ENCODE measurements at places on chromosomes 5 and 9. TPM values are rescaled to one million over a fixed set of nuclear protein-coding genes. Genes with fewer than 3 reads are reported as not detected.

DNA sequence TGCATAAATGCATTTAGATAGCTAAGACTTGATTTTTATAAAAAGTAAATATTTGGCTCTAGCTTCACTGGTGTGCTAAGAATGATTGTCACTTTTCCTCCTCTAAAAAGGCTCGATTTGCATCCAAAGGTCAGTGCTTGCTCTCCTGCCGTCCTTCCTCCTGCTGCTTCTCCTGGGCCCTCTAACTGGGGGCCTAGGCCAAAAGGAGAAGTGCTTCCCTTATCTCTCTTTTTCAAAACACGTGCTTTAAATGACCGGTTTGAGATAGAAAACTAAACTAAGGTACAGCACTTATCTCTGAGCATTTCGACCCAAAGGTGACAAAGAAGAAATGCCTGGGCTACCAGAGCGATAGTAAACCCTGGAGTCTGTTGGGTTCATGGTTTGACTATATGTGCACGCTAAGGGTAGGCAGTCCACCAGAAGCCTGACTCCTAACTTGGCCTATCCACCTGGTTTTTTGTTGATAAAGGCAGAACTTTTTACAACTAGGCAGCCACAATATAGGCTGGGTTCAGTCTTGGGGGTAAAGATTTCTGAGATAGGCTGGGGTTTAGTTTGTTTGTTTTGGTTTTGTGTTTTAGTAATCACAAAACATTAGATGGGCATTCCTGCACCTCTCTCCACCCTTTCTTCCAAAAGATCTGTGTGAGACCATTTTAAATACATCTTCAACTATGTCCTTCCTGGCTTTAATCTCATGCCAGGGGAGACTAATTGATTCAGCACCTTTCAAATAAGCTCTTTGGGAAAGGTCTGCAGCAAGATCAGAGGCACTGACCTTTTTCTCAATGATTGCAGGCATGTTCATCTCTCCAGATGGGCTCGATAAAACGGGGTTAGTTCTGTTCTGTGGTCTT is 3.8 kb downstream of the NR2F1-AS1 start:
- DNase-seq: no peak

DNA sequence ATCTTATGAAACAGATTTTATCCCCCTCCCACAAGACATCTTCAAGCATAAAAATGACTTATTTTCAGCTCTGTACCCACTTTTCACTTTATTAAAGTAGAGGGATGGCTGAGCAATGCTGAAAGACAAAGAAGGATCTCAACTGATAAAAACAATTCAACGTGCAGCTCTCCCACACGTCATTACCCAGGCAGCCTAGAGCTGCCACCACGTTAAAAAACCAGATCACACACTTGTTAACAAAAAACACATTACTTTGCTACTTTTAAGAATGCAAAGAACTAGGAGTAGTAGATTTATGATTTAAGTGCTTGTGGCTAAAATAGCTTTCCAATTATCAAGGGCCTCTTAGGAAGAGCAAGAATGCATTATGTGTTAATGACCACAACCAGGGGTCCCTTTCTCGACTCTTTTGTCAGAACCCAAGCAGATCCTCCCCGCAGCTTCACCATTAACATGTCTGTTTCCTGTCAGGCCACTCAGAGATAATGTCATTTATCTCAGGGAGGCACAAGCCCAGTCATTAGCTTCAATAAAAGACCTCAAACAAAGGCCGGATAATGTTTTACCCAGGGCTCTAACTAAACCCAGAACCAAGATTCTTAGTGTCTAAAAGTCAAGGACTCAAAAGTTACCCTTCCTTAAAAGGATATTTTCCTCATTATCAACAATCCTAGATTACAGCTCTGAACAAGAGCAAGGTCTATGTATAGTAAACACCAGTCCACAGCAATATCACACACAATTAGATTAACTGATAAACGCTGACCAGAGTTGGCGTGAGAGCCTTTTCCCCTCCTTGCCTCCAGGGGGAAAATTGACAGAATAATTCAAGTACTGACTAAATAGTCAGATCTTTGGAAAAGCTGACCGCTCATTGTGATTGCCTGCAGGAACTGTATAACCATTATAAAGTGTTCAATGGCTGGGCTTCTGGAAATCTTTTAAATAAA is 7.5 kb downstream of the ZNF608 start:
- DNase-seq: no peak

- DNase-seq: no peak
Measured at GRCh38 chr9:11257992-11258391, 645.2 kb upstream of the PTPRD start.

GRCh38 chr9:1458503-1458902 is 408.3 kb downstream of the DMRT2 start:
- DNase-seq: no peak

DNA sequence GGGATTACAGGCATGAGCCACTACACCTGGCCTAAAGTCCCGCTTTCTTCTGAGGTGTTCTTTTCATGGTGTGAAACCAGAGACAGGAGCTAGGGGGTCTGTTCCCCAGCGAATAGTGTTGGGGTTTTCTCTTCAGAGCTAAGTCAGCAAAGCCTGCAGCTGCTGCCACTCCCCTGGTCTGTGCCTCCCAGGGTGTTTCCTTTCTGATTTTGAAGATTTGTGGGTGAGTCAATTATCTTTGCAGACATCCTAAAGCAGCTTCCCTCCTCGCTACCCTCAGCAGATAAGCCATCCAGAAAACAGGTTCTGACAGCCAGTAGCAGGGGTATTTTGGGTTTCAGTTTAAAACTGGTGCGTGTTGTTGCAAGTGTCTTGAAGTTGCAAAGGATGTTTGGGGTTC is 72.0 kb upstream of the IQGAP2 start:
- no peak for DNase-seq

GRCh38 chr5:150180241-150181026 is 9.4 kb upstream of the SLC6A7 start:
- DNase-seq: peak; percentile 89

- DNase-seq: no peak
Measured at GRCh38 chr5:146564007-146564762, 48.2 kb upstream of the GPR151 start.

- no peak for DNase-seq
Measured at GRCh38 chr5:171710451-171711024, 75.1 kb upstream of the SMIM23 start.

GRCh38 chr9:17401858-17402257 is 177.0 kb upstream of the SH3GL2 start:
- DNase-seq: no peak

GRCh38 chr9:135827301-135827700 is 80.0 kb downstream of the CAMSAP1 start:
- no peak for DNase-seq

- DNase-seq: no peak
Measured at GRCh38 chr9:116383936-116384335, 230.3 kb downstream of the PAPPA start.

DNA sequence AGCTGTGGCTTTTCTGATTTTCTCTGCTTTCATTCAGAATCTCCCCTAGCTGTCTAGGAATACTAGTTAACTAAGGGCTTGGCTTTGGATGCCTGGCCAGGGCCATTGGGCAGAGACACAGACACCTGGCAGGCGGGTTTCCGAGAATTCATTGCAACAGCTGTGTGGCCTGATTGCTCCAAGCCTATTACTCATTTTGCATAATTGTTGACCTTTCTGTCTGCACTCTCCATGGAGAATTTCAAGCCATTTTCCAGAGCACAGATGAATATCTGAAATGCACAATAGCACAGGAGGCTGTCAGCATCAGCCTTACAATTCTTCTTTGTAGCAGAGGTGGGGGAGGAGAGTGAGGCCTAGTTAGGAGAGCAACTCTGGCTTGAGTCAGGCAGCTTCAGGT is 310.5 kb downstream of the DMAC1 start:
- no peak for DNase-seq

DNA sequence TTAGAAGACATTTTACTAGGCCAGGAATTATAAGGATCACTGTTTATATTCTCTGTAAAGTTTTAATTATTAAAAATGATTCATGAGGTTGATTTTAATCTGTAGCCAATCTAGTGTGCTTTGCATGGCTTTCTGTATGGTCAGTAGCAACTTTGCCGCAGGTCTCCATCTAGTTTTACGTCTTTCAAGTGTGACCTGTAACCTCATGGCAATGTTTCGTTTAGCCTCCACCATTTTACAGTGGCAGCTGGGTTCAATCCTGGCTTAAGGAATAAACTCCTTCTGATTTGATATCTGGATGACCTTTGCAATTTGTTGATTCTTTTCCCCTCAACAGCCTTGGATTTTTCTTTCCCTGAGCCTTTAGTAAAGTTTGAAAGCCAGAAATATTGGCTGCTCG is 434.5 kb upstream of the CDH9 start:
- no peak for DNase-seq

- no peak for DNase-seq
Measured at GRCh38 chr5:68224509-68225187, 9.1 kb downstream of the PIK3R1 start.

DNA sequence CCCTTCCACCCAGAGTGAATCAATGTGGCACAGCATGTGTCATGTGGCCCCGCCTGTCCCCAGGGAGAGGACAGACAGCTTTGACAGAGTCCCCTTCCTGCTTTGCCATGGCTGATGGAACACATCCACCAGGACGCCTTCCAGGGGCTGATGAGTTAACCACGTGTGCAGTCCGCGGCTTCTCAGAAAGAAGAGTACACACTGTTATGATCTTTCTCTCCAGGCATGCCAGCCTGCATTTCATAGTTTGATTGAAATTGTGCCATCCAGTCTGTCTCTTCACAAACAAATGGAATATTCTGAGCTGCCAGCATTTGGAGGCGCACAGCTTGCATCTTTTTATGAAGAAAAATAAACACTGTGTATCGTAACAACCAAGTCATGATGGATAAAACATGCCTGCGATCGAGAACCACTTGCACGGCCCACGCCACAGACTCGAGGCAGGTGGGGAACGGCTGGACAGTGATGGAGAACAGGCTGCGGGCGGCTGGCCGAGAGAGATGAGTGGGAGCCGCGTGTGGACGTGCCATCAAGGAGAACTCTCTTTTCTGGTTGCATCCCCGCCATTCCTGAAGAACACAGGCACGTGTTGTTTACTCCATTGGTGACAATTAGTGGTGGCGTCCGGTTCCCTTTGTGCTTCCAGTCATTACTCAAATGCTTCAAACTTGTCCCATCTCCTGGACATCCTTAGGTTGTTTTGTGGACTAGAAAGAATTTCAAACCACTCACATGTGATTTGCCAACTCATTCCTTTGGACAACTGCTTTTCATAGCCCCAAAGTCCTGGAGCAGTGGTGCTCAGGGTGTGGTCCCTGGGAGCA is 220.2 kb downstream of the AGTPBP1 start:
- DNase-seq: peak; percentile 60

GRCh38 chr9:127248241-127248640 is 16.3 kb upstream of the GARNL3 start:
- no peak for DNase-seq

GRCh38 chr5:122300374-122300773 is 11.7 kb upstream of the SNCAIP start:
- no peak for DNase-seq

DNA sequence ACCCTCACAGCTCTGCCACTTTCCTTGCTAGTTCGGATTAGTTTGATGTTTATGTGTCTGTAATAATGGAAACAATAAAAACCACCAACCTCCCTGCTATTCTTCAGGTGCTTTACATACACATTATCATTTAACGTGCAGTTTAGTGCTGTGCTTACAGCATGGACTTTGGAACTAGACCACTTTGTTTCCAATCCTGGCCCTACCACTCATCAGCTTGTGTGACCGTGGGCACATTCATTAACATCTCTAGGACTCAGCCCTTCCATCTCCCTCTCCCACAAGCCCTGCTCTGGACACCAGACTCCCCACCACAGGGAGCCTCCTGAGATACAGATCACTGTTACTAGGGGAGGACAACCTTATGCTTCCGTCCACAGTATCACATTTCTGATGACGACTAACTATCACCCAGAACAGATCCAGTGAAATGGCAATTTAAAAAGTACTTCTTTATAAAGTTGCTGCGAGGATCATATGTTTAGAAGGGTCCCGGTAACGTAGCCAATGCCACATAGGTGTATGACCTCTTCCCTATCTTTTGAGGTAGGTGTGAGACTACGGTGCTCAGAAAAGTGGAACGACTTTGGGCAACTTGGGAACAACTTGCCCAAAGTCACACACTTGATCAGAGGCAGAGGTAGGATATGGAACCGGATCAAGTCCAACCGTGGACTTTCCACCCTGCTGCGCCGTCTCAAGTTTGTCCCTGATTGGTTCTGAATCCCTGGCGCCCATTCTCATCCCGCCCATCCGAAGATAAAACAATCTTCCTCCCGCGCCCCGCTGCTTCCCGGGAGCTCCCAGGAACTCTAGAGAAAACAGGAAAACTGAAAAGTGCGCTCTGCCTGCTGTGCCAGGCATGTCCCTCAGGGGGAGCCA is 132.4 kb upstream of the NIPBL start:
- DNase-seq: peak; percentile 30

GRCh38 chr9:109861499-109861898 is 81.5 kb downstream of the PALM2AKAP2 start:
- no peak for DNase-seq

- DNase-seq: no peak
Measured at GRCh38 chr9:88266416-88266815, 121.8 kb upstream of the SPIN1 start.

- DNase-seq: no peak
Measured at GRCh38 chr5:43601454-43602260, 1.3 kb upstream of the NNT start.

- no peak for DNase-seq
Measured at GRCh38 chr9:86649913-86650312, 295.7 kb upstream of the TUT7 start.

DNA sequence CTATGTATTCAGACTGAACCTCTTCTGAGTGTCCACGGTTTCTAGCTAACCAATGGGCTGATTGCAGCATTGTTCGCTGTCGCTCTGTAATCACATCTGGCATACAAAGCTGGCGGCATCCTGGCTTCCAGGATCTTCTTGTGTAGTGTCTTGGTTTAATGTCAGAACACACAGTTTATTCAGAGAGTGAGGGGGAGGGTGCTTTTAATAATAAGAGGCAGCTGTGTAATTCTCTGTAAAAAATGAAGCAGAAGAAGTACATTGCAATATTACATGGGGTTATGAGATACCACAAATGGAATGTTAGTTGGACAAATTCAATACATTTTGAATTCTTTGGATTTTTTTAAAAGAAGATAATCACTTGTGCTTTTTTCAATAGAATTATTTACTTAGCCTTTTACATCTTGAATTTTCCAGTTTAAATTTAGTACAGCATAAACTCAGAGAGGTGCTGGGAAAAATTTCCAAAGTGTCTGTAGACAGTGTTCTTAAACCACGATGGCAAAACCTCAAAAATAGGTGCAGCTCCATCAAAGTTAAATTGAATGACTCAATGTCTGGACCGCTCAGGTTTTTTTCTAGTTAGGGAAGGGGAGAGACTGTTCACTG is 206.0 kb downstream of the PCSK1 start:
- DNase-seq: no peak

Gene TMEM252
- total RNA-seq: not detected

Gene NFIL3
- total RNA-seq: 167 TPM

Gene CRB2
- not detected for total RNA-seq

Gene PPP3R2
- not detected for total RNA-seq

Gene C7
- total RNA-seq: 5.7 TPM

Gene SVEP1
- 10.3 TPM for total RNA-seq

Gene ANXA2R
- 1.5 TPM for total RNA-seq

Gene ACSL6
- 0.29 TPM for total RNA-seq

Gene ITGA1
- total RNA-seq: 8.9 TPM

Gene SLC34A1
- total RNA-seq: not detected

Gene UNC13B
- total RNA-seq: 7.5 TPM

Gene CCDC171
- 1.6 TPM for total RNA-seq

Gene PCAT7
- not detected for total RNA-seq
